ENCODE measurements at places on chromosomes 5 and 9. TPM values are rescaled to one million over a fixed set of nuclear protein-coding genes. Genes with fewer than 3 reads are reported as not detected.

DNA sequence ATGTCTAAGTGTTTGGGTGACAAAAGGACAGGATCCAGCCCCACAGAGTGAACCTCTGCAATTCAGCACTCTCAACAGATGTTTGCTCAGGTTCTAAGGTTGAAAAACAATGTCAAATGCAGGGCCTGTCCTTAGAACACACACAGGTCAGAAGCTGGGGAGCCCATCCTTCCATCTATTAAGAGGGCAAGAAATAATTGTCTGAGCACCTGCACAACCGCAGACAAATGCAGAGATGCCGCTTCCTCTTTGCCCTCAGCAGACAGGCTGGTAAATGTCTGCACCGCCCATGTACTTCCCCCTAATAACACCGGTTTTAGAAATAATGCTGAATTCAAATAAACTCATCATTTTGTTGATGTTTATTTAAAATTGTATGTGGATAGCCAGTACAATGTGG is 414.5 kb upstream of the ADAMTS16 start:
- H3K4me1 ChIP-seq: no peaks in the 10 kb centered on the region
- no peaks in the 10 kb centered on the region for H3K27me3 ChIP-seq
- no peak overlapping the region for H3K27ac ChIP-seq
- no peak overlapping the region for H3K4me3 ChIP-seq
- no peaks in the 10 kb centered on the region for H3K36me3 ChIP-seq

DNA sequence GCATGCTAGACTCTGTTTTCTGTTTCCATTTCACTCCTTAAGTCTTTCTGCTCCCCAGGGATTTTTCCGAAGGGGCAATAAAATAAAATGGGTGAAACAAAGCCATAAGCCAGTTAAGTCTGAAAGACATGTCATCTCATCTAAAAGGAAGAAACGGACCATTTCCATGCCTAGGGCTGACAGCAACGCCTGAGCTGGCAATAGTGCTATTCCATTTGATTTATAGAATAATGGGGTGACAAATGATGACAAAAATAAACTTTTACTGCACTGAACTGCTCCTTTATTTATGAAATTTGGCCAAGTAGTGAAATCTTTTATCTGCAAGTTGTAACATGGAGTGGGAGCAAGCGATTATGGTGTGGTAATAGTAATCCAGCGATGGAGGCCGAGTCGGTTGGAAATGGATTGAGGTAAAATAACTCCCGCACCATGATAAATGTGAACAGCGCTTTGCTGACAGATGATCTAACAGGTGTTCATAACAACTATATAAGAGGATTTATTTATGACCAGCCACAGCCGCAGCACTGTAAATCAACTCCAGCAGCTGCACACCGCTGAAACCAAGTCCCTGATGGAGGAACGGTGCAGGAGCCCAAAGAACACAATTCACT is 219.8 kb upstream of the TBCA start:
- no peak overlapping the region for H3K4me3 ChIP-seq
- no peaks in the 10 kb centered on the region for H3K27me3 ChIP-seq
- no peak for DNase-seq
- no peaks in the 10 kb centered on the region for H3K4me1 ChIP-seq
- no peak overlapping the region for H3K27ac ChIP-seq
- peaks cover 4% of the 10 kb centered on the region for H3K36me3 ChIP-seq

DNA sequence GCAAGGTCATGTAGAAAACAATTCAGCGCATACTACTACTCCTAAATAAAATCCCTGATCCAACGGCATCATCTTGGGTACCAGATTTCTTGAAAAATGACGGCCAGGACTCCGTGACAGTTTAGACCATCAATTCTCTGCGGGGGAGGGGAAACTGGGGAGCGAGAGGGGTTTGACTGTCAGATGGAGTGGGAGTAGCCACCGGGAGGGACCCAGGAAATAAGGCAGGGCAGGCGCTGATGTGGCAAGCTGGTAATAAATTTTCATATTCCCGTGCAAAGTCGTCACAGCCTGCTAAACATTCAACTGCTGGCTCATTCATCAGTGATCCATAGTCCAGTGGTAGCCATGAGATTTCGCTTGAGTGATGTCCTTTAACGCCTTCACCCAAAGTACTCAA is 457 bp upstream of the CDH18 start:
- H3K4me1 ChIP-seq: no peaks in the 10 kb centered on the region
- H3K36me3 ChIP-seq: no peaks in the 10 kb centered on the region

- no peak for DNase-seq
- H3K36me3 ChIP-seq: no peaks in the 10 kb centered on the region
- H3K27ac ChIP-seq: no peak overlapping the region
- no peaks in the 10 kb centered on the region for H3K27me3 ChIP-seq
Observed at GRCh38 chr5:172683645-172684471, 42.8 kb downstream of the NEURL1B start.

- no peaks in the 10 kb centered on the region for H3K4me1 ChIP-seq
- H3K27me3 ChIP-seq: no peaks in the 10 kb centered on the region
- no peak overlapping the region for H3K4me3 ChIP-seq
Observed at GRCh38 chr5:133738271-133738670, 125.9 kb upstream of the FSTL4 start.

ADAMTSL1 gene
- total RNA-seq: 7.3 TPM

PIP5KL1 gene
- total RNA-seq: 3.5 TPM

- H3K36me3 ChIP-seq: peaks cover 60% of the 10 kb centered on the region
- DNase-seq: no peak
- H3K4me1 ChIP-seq: peaks cover 9% of the 10 kb centered on the region
- H3K27me3 ChIP-seq: no peaks in the 10 kb centered on the region
Observed at GRCh38 chr5:67163863-67164595, 32.6 kb downstream of the CD180 start.

DNA sequence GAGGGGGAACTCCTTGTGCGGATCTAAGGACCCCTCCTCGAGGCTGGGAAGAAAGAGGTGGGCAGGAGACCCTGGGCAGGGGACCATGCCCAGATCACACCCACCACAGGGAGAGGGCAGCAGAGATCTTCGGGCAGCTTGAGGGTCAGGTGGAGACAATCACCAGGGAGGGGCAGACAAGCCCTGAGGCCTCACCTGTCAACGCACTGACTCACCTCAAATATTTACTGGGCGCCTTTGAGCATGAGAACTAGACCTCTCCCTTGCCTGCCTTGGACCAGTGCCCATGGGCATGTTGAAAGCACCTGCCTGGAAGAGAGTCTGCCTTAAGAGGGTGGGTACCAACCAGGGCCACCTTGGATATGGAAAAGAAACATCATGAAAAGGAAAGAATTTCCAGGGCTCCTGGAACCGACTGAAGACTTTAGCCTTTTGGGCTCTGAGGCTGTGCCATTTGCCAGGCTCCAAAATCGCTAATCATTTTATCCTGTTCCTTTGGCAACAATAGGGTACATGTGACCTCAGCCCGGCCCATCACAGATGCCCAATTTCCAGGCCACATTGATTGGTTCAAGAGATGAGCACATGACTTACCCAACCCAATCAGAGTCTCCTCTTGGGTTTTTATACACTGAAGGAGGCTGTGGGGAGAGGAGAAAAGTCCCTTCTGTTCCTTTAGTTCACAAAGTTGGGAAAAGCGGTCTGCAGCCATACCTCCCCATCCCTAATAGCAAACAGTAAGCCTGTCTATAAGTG is 10.4 kb upstream of the SPINK4 start:
- peaks cover 9% of the 10 kb centered on the region for H3K4me1 ChIP-seq
- peak; percentile 88 for DNase-seq
- no peak overlapping the region for H3K4me3 ChIP-seq
- no peak overlapping the region for H3K27ac ChIP-seq

- peaks cover 33% of the 10 kb centered on the region for H3K4me1 ChIP-seq
- peaks cover 37% of the 10 kb centered on the region for H3K36me3 ChIP-seq
- H3K4me3 ChIP-seq: peak overlapping the region; percentile 61
- no peak for DNase-seq
- H3K27ac ChIP-seq: peak overlapping the region; percentile 85
Observed at GRCh38 chr9:101398930-101399642, 435 bp downstream of the ZNF189 start.

- H3K27ac ChIP-seq: no peak overlapping the region
- no peak for DNase-seq
- H3K27me3 ChIP-seq: no peaks in the 10 kb centered on the region
- H3K4me3 ChIP-seq: no peak overlapping the region
Observed at GRCh38 chr9:136230365-136230764, 15.2 kb downstream of the QSOX2 start.
